ENCODE measurements at places on chromosomes 3 and 15.

DNA sequence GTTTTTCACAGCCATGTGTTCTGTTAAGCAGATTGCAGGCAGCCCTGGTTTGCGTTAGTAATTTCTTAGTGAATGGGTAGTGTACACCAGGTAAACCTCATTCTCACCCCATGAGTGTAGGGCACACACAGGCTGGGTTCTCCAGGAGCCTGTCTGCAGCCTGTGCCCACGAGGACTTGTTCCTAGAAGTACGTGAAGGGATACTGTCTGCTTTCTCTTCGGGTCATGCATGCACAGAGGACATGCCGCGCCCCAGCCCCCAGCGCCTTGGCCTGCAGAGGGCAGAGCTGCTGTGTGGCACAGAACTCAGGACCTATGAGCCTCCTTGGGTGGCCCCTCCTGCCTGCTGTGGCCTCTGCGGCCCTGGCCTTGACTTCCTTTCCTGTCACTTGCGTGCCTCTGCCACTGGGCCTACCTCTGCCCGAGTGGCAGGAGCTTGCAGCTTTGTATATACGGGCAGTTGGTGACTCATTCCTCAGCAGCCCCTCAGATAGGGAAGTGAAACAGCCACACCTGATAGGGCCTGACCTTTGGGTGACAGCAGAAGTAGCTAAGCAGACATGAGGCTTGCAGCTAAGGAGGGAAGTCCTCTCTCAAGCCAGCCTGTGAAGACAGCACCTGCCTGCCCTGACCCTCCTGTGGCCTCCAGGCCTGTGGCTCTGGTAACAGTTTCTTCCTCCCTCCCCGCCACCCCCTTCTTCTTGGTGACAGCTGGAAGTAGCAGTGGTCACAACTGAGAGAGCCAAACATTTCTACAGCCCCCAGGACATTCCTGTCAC is 19.5 kb downstream of the PPCDC start:
- no peak for DNase-seq

- DNase-seq = no peak
Measured at GRCh38 chr3:102141096-102141927, 292.0 kb downstream of the NFKBIZ start.

GRCh38 chr3:140152851-140153639 is 218.1 kb downstream of the CLSTN2 start:
- no peak for DNase-seq

GRCh38 chr3:64242435-64242834 is 17.2 kb upstream of the PRICKLE2 start:
- peak; percentile 10 for DNase-seq

GRCh38 chr3:11297126-11297525 is 24.9 kb downstream of the ATG7 start:
- DNase-seq = no peak

DNA sequence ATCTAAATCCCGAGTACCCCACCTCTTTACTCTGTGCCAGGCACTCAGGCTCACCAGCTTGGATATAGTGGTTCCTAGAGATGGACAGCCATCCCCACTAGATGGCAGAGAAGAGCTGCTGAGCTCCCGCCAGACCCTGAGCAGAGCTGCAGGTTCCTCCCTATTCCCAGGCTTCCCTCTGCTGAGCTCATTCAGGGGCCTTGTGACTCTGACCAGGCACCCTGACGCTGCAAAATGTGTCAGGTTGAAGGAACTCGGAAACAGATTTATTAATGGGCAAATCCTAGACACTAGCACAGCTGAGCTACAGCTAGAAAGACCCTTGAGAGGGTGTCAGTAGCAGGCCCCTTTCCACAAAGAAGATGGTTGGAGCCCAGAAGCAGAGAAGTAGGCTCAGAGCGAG is 38.2 kb upstream of the RHO start:
- peak; percentile 45 for DNase-seq

GRCh38 chr15:79078003-79078402 is 12.6 kb downstream of the RASGRF1 start:
- no peak for DNase-seq

DNA sequence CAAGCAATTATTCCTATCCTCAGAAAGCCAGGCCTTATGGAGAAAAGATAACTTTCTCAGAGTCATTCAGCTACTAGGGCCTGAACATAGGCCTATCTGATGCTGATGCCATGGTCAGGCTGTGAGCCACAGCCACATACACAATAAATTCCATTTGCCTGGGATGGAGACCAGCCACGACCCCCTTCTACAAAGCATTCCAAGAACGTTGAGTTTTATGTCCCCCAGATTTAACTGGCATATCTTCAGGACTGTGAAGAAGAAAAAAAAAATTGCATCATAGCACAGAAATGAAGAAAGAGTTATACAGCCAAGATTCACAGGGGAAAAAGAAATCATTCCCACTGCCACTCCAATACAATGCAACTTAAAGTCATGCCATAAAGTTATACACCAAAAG is 100.0 kb downstream of the THBS1 start:
- DNase-seq = no peak

- DNase-seq = no peak
Measured at GRCh38 chr3:180306691-180307090, 270.0 kb upstream of the PEX5L start.

- DNase-seq = no peak
Measured at GRCh38 chr15:57835119-57835518, 128.6 kb downstream of the POLR2M start.

DNA sequence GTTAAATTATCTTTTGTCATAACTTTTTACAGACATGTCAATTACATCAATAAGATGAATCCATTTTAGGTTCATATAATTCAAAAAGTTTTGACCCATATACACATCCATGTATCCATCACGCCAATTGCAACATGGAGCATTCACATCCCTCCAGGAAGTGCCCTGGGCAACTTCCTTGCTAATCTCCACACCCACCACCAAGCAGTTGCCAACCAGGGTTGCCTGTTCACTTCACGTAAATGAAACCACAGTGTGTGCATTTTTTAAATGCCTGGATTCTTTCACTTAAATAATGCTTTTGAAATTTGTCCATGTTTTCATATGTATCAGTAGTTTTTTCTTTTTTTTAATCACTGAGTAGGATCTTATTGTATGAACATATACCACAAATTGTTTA is 40.7 kb upstream of the LYZL4 start:
- DNase-seq = no peak

DNA sequence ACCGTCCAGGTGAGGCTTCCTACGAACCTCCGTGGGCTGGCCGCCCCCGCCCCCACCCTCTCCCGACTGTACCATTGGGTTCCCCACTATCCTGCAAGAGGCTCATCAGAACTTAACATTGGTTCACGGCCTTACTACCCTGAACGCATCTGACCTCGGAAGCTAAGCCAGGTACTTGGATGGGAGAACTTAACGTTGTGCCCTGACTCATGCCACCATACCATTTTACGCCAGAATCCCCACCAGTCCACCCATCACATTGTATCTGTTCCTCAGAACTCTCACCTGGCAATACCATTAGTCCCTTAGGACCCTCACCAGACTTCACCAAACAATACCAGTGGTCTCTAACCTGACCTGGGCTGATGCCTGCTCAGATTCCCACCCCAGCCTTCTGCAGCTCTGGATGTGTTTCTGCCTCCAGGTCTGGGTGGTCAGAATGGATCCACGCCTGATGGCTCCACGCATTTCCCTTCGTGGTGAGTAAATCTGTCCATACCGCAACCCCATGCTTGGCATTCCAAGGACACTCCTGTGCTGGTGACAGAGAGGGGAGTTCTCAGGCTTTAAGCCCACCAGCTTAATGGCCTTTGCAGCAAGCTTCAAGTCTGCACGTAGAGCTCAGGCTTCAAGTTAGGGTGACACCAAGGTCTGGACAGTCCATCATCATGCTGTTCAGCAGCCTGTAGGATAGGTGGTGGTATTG is 562 bp downstream of the TCTA start:
- DNase-seq = no peak

GRCh38 chr3:94909726-94910125 is 846.9 kb downstream of the NSUN3 start:
- no peak for DNase-seq

GRCh38 chr3:70820397-70820796 is 508.0 kb upstream of the MDFIC2 start:
- DNase-seq = no peak

DNA sequence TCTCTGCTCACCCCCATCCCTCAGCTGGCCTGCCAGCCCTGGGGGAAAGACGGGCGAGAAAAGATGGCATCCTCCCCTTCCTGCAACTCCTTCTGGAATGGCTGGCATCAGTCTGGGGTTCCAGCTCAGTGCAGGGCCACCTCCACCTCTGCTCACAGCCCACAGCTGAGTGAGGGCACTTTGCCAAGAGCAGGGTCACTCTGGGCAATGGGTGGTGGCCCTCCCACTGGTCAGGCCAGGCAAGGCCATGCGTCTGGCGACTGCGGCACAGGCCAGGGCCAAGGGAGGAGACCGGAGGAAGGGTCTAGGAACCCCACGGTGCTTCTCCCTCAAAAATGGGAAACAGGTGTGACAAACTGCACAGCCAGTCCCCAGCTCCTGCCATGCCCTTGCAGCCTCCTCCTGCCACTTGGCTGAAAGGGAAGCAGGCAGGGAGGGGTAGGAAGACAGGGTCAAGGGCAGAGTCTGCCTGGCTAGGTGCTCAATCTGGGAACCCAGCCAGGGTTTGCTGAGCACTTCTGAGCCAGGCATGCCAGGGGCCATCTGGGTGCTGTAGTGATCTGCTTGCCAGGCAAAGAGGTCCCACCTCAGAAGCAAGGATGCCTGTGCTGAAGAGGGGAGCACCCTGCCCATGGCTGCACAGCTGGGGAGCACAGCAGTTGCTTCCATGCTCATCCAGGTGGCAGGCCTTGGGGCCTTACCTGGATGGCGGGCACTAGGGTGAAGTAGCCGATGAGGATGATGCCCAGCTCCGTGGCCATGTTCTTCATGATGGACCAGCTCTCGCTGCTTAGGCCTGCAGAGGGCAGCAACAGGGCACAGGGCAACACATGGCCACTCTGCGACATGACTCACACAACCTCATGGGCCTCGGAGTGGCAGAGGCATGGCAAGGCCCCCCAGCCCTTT is 41.2 kb downstream of the PTPN23 start:
- peak; percentile 4 for DNase-seq

- DNase-seq = no peak
Measured at GRCh38 chr3:37819591-37819990, 42.1 kb upstream of the CTDSPL start.

GRCh38 chr3:135157045-135157740 is 362.1 kb downstream of the EPHB1 start:
- no peak for DNase-seq

DNA sequence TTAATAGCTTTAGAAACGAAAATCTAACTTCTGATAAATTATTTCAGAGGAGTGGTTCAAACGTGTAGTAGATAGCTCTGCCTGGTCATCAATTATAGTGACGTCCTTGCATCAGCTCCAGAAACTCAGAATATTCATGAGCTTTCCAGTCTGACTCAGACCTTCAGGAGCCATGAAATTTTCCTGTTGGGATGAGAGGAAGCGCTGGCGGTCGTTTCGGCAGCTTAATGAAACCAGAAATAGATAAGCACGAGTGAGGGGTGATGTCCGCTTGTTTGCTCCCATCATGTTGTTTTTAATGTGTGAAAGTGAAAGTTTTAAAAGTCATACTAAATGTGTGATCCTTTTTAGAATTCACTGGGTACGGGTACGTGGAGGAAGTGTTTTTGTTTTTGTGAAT is 141.1 kb downstream of the PGPEP1L start:
- no peak for DNase-seq

DNA sequence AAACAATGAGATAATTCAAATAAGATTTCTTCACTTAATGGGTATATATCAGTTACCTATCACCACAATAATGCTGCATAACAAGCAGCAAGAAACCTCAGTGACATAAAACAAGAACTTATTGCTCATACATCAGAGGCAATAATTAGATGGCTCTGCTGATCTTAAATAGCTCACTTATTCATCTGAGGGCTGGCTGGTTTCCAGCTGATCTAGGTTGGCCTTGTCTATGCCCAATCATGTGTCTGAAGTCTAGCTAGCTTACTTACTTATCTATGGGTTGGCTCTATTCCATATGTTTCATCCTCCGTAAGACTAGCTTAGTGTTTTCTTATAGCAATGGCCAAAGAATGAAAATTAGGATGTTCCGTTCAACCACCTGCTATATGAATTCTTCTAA is 109.4 kb upstream of the AGTR1 start:
- DNase-seq = no peak
